ENCODE measurements at places on chromosomes 1 and 21.

- no peak for DNase-seq
Measured at GRCh38 chr1:82321794-82322193, 521.1 kb downstream of the ADGRL2 start.

DNA sequence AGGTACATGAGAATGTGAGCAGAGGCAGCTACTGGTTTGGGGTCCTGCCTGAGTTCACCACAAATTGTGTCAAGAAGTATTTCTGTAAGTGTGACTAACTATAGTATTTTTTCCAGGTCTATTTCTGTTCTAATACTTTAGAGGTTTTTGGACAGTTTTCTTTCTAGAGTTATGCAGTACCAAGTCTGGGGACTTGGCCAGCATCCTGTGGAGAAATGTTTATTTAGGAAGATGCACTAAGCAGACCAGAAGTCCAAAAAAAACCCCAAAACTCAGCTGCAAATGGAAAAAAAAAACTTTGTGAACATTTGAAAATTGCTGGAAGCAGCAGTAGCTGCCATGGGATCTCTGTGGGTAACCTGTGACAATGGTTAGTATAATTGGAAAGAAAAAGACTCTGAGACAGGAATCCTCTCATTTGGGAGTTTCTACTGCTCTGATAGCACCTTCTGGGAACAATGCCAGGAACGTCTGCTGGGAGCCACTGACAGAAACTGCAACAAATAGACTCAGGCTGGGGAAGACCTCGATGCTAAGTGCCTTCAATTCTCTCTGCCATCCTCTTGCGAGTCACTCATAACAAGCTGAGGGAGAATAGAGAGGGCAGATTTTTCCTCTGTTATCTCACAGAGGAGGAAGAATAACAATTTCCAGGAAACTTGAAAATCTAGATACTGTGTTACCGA is 37.6 kb downstream of the OR10R2 start:
- DNase-seq: no peak

GRCh38 chr21:22409571-22409970 is 1411.4 kb downstream of the NCAM2 start:
- DNase-seq: no peak

GRCh38 chr1:195238313-195238712 is 1369.9 kb downstream of the KCNT2 start:
- no peak for DNase-seq

DNA sequence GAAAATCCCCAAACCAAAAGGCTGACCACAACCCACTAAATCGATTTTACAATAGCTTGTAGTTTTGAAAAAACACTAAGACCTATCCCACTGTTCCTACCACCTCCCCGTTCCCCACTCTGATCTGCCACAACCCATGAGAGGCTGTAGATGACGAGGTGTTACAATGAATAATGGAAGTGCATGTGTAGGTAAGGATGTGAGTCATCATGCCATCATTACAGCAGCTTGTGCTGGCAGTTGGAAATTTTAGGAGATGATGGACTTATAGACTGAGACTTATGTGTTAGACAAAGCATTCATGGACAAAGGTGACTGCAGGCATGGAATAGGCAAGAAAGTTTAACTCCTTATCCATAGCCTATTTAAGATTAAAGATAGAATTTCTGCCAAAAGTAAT is 184.7 kb upstream of the CACYBP start:
- no peak for DNase-seq

GRCh38 chr1:229432905-229433304 is 989 bp downstream of the ACTA1 start:
- DNase-seq: no peak

- no peak for DNase-seq
Measured at GRCh38 chr1:228180271-228180958, 14.8 kb downstream of the IBA57 start.
